Urinary bladder (tissue), 4 donors: ENCODE measurements at places on chromosomes 11 and 22. TPM values are rescaled to one million over a fixed set of nuclear protein-coding genes. Genes with fewer than 3 reads are reported as not detected.

GRCh38 chr11:110415081-110415480, 14.7 kb upstream of the FDX1 start:
- no peak for DNase-seq

- no peak for DNase-seq
These were observed 87.8 kb downstream of the FBXO7 start for GRCh38 chr22:32562401-32562800.

DNA sequence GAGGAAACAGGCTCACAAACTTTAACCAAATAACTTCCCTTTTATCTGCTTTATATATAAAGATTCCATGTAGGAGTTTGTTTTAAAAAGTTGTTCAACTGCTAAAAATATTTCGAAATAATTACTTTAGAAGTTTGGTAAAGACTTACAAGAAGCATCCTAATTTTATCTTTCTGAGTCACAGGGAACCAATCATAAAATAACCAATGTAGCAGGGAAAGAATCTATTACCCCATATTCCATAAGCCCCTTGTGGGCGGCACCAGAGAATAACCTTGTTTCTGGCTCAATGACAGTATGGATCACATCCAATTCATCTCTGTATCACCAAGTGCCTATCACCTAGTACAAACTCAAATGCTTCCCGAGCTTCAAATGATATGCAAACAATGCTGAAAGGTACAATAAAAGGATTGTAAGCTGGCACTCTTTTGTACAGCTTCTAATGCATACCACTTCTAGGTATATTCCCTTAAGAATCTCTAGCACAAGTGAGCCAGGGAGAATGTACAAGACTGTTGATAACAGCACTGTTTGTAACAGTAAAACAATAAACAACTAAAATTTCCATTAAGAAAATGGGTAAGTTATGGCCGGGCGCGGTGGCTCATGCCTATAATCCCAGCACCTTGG, 158.4 kb downstream of the ATG16L2 start:
- no peak for DNase-seq

Gene MMP7
- total RNA-seq, result 18.9 TPM

DNA sequence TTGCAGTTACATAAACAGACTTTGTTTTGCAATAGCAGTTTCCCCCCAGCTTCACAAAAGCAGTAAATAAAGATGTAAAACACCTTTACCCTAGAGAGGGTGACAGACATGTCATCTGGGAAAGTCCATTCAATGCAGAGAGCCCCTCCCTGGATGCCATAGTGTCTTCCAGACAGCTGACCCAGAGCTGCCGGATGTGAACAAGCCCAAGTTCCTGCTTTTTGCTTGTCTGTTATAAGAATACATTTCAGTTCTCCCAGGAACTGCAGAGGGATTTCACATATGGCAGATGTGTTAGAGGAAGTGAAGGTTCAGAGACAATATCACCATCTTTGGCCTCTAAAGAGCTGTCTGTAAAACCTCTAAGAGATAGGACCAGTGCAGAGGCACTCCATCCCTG, 48.9 kb downstream of the RELT start:
- DNase-seq, result no peak

DNA sequence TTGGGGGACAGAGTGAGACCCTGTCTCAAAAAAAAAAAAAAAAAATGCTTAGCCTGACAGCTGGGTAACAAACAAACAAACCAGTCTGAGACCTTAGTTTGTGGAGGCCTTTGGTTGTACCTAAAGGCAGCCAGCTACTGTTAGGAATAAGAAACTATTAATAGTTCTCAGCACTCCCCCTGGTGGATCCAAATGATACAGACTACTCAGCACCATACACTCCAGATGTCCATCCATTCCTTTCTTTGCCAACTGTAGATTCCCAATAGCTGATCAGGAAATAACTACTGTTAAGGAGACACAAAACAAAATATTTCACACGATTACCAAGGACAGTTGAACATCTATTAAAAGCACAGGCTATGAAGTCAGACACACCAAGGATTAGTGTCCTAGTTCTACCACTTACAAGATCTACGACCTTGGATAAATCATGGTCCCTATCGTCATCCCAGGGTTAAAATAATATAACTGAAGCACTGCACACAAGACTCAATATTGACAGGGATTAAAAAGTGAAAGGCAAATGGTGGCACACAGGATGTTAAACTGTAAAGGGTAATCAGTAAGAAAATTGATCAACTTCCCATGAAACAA, 17.2 kb downstream of the CLDN25 start:
- DNase-seq, result no peak

DNA sequence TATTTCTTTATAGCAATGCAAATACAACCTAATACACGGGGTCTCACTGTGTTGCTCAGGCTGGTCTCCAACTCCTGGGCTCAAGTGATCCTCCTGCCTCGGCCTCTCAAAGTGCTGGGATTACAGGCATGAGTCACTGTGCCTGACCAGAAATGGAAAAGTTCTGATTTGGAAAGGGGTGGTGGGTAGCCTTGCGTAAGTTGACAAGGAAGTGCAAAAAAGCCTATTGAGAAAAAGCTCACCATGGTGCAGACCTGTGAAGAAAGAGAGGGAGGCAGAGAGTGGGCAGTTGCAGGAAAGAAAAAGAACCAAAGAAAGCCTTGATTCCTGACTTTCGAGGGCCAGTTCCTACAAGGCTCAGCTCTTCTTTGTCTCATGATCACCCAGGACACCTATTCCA, 27.1 kb downstream of the AGBL2 start:
- DNase-seq, result no peak

GRCh38 chr11:6667733-6668374, 12.2 kb upstream of the DCHS1 start:
- no peak for DNase-seq

Gene NELL1
- total RNA-seq, result 5.4 TPM

Gene C11orf65
- 1.4 TPM for total RNA-seq

GRCh38 chr22:30392661-30393321, 4.0 kb upstream of the SEC14L2 start:
- DNase-seq, result no peak

GRCh38 chr11:116175707-116176106, 597.1 kb downstream of the BUD13 start:
- DNase-seq, result no peak

DNA sequence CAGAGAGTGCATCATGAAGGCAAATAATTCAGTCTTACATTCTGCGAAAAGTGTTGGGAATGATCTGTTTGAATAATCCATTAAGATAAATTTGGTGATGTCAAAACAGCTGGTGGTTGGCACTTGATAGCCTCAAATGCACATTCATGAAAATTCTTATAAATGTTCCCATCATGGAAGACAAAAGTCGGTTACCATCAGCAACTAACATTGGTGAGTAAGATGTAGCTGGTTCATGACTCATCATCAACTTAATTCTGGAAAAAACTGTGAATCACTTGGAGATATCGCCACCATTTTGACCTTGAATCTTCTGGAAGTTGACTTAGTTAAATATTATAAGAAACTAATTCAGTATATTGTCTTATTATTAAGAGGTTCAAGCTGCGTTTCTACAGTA, 11.2 kb downstream of the CRYBB1 start:
- DNase-seq, result no peak

GRCh38 chr22:19723232-19723982, at the start of gene GP1BB:
Gene GP1BB (plus strand): TSS chr22:19723539. CDS start chr22:19723570, 31 bp downstream.
- no peak for DNase-seq
